ENCODE measurements at places on chromosomes 1 and 21. TPM values are rescaled to one million over a fixed set of nuclear protein-coding genes. Genes with fewer than 3 reads are reported as not detected.

NBPF19 gene
- 16.9 TPM for polyA plus RNA-seq

NBL1 gene
- polyA plus RNA-seq: 18.2 TPM

CRTC2 gene
- polyA plus RNA-seq: 34.9 TPM

FCRL2 gene
- polyA plus RNA-seq: 0.09 TPM

DNA sequence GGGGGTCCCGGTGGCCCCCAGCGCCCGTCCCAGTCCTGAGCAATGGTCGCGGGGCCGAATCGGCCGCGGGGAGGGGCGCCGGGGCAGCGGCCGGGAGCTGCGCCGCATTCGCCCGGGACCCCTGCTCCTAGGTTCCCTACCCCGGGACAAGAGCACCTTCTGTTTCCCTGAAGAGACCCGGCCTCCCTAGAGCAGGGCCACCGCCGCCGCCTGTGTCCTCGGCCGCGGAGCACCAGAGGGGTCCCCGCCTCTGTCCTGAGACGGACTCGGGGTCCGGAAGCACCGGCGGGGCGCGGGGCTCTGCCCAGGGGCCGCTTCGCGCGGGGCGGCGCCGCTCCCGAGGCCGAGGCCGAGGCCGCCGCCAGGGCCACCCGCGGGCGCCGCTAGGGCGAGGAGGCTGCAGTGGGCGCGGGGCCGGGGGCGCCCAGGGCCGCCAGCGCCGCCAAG lies 157.9 kb downstream of the CASZ1 start:
- no peak for DNase-seq

- DNase-seq: no peak
Measured at GRCh38 chr1:65440915-65441314, 20.4 kb downstream of the LEPR start.

- DNase-seq: no peak
Measured at GRCh38 chr1:14674030-14674429, 75.5 kb downstream of the KAZN start.

DNA sequence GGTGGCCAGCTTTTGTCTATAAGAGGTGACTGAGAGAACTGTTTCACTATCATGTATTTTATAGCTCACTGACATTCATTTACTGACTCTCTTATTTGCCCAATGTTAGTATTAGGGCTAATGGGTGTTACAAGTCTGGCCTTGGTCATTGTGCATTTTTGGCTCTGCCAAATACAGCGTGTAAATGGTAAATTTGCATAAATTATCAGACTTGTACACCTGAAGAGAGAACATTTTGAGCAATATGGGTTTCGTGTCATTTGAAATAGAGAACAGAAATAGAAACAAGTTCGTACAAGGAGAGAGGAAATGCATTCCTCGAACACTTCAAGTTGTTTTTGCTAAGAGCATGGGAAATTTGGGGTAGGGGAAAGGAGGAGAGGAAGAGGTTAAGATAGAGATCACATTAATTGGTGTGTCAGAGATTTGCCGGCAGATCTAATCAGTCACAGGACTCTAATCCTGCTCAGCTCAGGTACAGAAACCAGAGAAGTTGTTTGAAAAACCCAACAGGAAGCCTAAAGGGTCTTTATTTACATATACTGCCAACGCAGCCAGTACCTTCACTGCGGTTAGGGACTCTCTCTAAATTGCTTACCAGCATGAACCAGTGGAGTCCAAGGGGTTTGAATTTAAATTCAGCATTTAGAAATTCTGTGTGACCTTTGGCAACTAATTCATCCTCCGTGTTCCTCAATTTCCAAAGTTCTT lies 261.5 kb downstream of the GPATCH2 start:
- DNase-seq: no peak

GRCh38 chr1:66947267-66947666 lies 22.5 kb downstream of the MIER1 start:
- no peak for DNase-seq

DNA sequence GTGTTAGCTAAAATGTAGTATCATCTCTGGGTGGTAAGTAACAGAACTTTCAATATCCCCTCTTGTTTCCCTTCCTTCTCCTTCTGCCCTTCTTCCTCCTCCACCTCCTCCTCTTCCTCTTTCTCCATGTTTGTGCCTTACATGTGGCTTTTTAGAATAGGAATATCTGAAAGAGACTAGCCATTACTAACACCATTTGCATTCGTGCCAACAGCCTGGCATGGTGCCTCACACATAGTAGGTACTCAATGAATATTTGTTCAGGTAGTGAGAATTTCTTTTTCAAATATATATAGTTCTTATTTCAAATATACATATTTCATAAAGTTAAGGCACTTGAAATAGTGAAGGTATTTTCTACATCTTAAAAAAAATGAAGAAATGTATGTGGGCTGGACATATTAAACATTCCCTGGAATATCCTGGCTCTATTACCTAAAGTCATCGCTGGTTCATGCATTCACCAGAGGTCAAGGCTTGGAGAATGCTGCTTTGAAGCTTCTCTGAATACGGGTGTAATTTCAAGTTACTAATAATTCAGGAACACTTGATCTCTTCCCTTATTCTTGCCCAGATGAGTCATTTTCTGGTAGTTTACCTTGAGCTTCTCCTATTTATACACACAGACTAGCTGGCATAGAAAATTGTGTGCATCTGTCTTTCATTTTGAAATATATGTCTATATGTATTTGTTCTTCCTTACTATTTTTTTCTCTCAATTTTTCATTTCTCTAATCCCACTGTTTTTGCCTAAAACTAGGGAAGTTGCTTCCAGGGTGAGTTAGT lies 319.4 kb downstream of the TGFB2 start:
- no peak for DNase-seq

DNA sequence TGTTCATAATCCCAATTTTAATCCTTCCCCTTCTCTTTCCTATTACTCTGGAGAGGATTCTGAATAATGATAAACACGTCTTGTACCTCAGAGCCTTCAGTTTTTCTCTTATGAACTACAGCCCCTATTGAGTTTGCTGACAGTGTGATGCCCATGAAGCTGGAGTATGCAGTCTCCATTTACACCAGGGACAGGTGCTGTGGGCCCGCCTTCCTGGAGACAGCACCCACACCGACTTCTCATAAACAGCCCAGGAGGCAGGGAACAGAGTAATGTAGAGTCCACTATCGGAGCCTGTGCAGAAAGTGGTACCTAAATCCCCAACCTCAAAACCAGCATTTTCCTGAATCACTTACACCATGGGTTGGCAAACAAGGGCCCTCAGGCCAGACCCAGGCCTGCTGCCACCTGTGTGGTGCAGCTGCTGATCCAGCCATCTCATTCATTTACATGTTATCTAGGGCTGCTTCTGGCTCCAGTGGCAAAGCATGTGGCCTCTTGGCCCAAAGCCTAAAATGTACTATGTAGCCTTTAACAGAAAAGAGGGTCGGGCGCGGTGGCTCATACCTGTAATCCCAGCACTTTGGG lies 95.1 kb upstream of the KRTAP19-8 start:
- DNase-seq: no peak

DNA sequence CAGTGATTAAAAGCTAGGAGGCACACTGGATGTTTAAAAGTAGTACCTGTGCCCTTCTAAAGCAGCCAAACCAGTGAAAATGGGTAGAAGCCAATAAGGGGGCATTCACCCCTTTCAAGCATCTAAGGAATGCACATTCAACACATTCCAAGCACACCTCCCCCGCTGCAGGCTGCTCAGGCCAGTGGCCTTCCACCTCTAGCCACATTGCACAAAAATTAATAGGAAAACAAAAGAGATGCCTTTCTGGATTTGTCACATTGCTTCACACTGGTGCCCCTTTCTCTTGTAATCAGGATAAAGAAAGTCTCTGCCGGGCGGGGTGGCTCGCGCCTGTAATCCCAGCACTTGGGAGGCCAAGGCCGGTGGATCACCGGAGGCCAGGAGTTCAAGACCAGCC lies 834.0 kb downstream of the USP25 start:
- DNase-seq: no peak

DNA sequence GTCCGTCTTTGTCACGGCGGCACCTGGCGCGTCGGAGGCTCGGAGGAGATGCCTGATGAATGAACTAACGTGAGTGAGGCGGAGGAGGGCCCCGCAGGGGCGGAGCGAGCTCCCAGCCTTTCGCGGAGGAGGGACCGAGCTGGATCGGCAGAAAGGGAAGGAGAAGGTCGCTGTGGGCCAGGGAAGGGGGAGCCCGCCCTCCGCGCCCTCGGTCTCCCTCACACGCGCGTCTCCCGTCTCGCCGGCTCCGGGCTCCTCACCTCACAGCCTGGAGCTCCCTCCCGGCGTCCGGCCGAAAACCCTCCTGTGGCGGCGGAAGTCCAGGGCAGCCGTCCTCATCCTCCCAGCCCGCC lies 519 bp downstream of the ZNF496 start:
- DNase-seq: no peak

GRCh38 chr21:38859852-38860251 lies 54.1 kb downstream of the ETS2 start:
- DNase-seq: no peak

- DNase-seq: no peak
Measured at GRCh38 chr1:87903242-87903641, 574.6 kb downstream of the LMO4 start.

DNA sequence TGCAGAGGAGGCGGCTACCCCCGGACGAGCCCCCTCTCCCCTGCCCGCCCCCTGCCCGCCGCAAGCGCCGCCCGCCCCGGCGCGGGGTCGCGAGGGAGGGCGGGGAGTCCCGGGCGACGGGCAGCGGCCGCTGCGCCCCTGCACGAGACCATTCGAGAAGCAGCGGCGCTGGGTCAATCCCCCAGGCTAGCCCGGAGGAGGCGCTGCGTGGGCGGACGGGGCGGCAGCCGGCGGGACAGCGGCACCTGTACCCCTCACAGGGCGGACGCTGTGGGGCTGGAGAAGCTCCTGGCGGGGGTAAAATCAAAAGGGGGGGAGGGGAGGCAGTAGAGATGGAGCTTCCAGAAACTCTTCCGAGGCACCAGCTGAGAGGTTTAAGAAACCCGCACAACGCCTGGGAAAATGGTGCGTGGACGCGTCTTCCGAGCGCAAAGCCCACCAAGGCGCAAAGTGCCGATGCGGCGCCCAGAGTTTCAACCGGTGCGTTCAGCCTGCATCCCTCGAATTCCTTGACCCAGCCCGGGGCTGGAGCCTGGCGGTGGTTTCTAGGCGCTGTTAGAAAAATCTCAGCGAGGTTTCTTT lies at the start of gene PLPPR5:
Gene PLPPR5, minus strand, starts transcription at position 1 of the 582 bp plus-strand sequence. CDS start 190 bp downstream, outside the sequence.
- no peak for DNase-seq

DNA sequence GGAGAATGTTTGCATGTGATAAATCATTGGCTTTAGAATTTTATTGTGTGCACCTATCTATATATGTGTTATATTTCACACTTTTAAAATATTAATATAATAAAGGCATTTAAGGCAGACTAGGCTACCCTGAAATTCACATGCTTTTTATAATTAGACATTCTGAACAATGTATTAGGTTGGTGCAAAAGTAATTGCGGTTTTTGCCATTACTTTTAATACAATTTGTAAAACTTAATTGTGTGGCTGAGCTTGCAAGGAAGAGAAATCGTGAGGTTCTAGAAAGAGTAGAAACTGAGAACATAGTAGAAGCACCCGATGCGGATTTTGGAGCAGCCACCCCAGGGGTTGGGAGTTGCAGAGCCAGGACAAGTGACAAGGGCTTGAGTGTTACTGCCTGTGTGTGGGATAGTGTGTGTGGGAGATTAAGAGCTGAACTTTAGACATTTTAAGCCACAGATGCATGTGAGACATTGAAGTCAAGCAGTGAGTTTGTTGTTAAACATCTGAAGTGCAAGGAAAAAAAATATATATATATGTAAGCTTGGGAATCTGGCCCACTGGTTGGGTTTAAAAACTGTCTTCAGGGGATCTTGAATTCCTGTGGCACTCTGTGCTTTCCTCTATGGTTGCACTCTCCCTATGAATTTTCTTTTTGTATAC lies 244.5 kb downstream of the TM2D1 start:
- no peak for DNase-seq

- peak; percentile 33 for DNase-seq
Measured at GRCh38 chr1:31183927-31184554, 55.6 kb downstream of the NKAIN1 start.

GRCh38 chr1:20486457-20487235 lies 636 bp upstream of the CAMK2N1 start:
- DNase-seq: peak; percentile 82

DNA sequence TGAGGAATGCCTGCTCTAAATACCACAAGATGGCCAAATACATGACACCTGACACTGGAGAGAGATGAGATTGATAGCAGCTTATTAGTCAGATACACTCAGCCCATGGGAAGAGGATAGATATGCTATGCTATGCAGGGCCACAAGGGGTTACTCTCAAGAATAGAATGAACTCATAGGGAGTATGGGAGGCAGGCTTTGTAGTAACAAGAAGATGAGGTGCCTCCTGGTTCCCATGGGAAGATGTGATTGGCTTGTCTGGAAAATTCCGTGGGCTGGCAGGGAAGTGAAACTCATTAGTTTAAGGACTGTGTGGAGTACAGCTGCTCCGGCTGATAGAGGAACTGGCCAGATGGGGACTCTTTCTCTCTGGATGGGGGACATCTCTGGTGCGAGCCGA lies 16.5 kb downstream of the CCDC30 start:
- DNase-seq: no peak

- DNase-seq: no peak
Measured at GRCh38 chr1:21763236-21763635, 19.7 kb downstream of the USP48 start.

GRCh38 chr1:164583835-164584539 lies 25.0 kb downstream of the PBX1 start:
- DNase-seq: no peak

DNA sequence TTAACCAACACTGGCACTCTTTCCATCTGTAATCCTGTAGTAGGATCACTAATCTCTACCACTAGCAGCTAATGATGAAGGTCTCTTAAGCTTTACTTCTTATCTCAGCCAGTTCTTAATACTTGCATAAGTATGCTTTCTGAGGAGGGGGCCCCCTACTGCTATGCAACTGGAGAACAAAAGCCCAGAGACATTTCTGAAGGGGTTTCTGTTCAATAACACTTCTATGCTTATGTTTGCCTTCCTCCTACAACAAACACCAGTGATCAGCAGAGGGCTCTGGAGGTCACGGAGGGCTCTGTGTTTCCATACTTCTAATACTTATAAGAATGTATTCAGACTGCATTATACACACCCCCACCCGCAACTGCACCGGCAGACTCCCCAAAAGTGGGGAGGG lies 215.8 kb downstream of the BARHL2 start:
- DNase-seq: no peak

GRCh38 chr1:33633019-33633801 lies 160.8 kb downstream of the ZSCAN20 start:
- peak; percentile 88 for DNase-seq

- DNase-seq: no peak
Measured at GRCh38 chr1:18009055-18009454, 98.5 kb upstream of the IGSF21 start.

DNA sequence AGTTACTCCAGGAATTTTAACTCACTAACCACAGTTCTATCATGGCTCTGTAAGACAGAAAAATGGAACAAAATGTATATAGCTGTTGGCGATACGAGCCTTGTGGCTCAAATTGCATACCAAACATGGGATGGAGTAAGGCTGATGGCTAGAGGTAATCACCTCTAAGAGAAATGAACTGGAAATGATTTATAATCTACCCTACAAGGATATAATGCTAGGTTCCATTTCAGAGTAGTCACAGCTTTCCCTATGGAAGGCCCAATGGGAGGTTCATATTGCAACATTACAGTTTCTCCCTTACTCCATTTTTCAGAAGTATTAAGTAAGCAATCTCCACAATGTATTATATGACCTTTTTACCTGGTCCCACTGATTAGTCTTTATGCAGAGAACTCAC lies 61.6 kb downstream of the EDEM3 start:
- DNase-seq: no peak
